HFFc6 (cell line): ENCODE measurements at places on chromosomes 1 and 21.

- DNase-seq: no peak
These were observed 1328.6 kb downstream of the MRPL39 start for GRCh38 chr21:24278711-24279110.

- DNase-seq: no peak
These were observed 31.6 kb downstream of the PDE9A start for GRCh38 chr21:42685036-42685435.

GRCh38 chr1:37734629-37735591 lies 30.0 kb downstream of the EPHA10 start:
- DNase-seq: no peak

GRCh38 chr1:187605736-187606135 lies 777.0 kb downstream of the PLA2G4A start:
- no peak for DNase-seq

- peak; percentile 24 for DNase-seq
These were observed 57.8 kb upstream of the ERRFI1 start for GRCh38 chr1:8083739-8084484.
